ENCODE measurements at places on chromosomes 13 and 19.

DNA sequence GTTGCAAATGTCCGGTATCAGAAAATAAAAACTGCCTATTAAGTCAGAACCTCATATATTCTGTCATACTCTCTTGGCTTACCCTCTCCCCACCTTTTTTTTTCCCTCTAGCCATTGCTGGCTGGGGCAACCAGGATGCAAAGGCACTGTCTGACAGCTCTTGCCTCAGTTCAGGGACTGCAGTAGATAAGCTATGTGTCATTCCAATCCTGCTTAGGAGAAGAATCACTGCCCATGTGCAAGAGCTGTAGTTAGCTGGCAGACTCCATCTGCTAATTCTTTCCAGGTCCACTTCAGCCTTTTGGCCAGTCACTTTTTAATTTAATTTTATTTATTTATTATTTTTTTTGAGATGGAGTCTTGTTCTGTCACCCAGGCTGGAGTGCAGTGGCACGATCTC lies 895.6 kb upstream of the SLC10A2 start:
- H3K4me1 ChIP-seq = peaks cover 7% of the 10 kb centered on the region
- no peak overlapping the region for H3K4me3 ChIP-seq
- no peaks in the 10 kb centered on the region for H3K27me3 ChIP-seq
- no peaks in the 10 kb centered on the region for H3K36me3 ChIP-seq
- no peak for DNase-seq
- H3K27ac ChIP-seq = no peak overlapping the region

- H3K36me3 ChIP-seq = peaks cover 73% of the 10 kb centered on the region
- H3K27me3 ChIP-seq = no peaks in the 10 kb centered on the region
- H3K4me3 ChIP-seq = no peak overlapping the region
Observed at GRCh38 chr19:1108291-1109031, 4.7 kb downstream of the GPX4 start.

- H3K4me1 ChIP-seq = peaks cover 14% of the 10 kb centered on the region
- no peak overlapping the region for H3K4me3 ChIP-seq
- H3K36me3 ChIP-seq = peaks cover 35% of the 10 kb centered on the region
- DNase-seq = no peak
- no peaks in the 10 kb centered on the region for H3K27me3 ChIP-seq
Observed at GRCh38 chr13:75806117-75806516, 170.0 kb downstream of the LMO7 start.

- no peaks in the 10 kb centered on the region for H3K36me3 ChIP-seq
- H3K27me3 ChIP-seq = no peaks in the 10 kb centered on the region
- DNase-seq = no peak
- no peak overlapping the region for H3K27ac ChIP-seq
Observed at GRCh38 chr13:103437651-103438050, 371.4 kb upstream of the SLC10A2 start.

DNA sequence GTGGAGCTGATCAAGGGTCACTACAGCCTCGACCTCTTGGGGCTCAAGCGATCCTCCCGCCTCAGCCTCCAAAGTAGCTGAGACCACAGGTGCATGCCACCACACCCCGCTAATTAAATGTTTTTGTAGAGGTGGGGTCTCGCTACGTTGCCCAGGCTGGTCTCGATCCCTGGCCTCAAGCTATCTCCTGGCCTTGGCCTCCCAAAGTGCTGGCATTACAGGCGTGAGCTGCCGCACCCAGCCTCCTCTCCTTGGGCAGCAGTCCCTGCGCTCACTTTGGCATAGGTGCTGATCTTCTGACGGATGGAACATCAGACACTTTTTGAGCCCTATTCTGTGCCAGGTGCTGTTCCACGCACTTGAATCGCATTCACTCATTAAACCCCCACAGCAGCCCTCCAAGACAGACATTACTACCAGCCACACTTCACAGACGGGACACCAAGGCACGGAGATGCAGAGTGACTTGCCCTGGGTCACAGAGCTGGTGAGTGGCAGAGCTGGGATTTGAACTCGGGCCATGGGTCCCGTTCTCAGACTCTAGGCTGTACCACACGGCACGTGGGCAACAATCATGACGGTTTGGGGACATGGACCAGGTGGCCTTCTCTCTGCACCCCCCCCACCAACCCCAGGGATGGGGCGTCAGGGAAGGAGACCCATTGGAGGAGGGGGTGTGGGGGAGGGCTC lies 3.2 kb downstream of the MEIS3 start:
- no peak overlapping the region for H3K4me3 ChIP-seq
- H3K27ac ChIP-seq = no peak overlapping the region

All from lower lobe of right lung (tissue), 2 donors.